ENCODE measurements at places on chromosomes 7 and 10. TPM values are rescaled to one million over a fixed set of nuclear protein-coding genes. Genes with fewer than 3 reads are reported as not detected.

SDK1 gene
- polyA plus RNA-seq = 0.20 TPM

MINDY3 gene
- polyA plus RNA-seq = 2.6 TPM

- DNase-seq = no peak
These were observed 1506.2 kb upstream of the LRRTM3 start for GRCh38 chr10:65419629-65420028.

DNA sequence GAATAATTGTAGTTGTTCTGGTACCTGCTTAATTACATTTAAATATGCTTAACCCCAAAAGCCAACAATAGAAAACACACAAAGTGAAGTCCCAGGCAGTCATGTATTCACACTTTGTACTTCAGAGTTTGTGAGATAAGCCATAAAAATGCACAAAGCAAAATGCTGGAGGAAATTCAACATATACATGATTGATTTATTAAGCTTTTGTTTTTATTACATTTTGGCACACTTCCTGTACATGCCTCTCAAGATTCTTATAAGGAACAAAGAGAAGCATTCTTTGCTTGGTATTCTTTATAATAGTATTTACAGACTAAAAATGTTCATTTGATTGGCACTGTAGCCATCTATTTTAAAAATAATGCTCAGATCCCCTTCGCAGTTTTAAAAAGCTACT, 107.7 kb upstream of the ANK3 start:
- DNase-seq = no peak

METTL2B gene
- polyA plus RNA-seq = 28.7 TPM

DNA sequence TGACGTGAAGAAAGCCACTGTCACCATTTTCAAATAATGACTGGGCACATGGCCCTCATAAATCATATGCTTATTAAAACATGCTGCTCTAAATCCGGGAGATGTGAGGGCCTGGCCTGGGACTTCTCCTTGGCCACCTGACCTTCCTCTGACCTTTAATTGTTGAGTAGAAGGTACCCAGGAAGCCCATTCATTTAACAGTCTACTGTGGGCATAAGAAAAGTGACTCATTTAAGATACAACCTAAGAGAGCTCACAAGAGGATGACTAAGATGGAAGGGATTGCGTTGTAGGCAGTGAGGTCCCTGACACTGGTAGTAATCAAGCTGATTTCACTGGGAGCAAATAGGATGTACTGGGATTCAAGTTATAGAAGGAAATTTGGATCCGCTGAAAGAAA, 203.4 kb upstream of the GPR26 start:
- no peak for DNase-seq

- no peak for DNase-seq
These were observed 170.2 kb upstream of the KLF14 start for GRCh38 chr7:130904031-130904757.

- no peak for DNase-seq
These were observed 213.8 kb downstream of the ZMYND11 start for GRCh38 chr10:349081-349480.

DNA sequence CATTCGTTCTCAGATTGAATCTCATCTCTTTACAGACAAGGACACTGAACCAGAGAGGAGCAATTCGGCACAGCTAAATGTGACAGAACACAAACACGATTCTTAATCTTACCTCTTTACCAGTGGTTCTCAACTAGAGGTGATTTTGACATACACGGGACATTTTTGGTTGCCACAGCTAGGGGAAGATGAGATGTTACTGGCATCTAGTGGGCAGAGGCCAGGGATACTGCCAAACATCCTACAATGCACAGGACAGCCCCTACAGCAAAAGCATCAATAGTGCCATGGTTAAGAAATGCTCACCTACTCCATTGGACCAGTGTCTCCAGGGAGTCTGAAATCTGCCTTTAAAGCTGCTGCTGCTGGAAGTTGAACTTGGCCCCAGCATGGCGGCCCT, 27.3 kb downstream of the PDE1C start:
- no peak for DNase-seq

DNA sequence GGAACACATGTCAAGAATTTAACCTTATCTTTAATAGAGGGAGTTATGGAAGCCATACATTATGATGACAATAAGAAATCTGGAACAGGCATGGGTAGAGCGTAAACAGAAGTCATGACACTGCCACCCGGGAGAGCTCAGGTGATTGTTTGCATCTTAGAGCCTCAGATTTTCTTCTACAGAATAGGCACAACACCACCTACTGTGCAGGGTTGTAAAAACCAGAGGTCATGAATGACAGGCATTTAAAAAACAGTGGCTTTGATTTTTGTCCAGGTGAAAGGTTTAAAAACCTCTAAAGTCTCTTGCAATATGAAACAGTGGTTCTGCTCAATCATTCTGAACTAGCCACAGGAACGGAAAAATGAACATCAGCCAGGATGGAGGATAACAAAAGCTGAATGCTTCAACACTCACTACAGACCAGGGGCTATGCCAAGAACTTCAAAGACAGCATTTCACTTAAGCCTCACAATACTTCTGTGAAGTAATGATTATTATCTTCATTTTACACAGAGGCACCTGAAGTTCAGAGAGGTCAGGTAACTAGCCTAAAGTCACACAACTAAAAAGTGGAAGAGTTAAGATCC, 123.8 kb downstream of the SLC25A13 start:
- DNase-seq = no peak

DNA sequence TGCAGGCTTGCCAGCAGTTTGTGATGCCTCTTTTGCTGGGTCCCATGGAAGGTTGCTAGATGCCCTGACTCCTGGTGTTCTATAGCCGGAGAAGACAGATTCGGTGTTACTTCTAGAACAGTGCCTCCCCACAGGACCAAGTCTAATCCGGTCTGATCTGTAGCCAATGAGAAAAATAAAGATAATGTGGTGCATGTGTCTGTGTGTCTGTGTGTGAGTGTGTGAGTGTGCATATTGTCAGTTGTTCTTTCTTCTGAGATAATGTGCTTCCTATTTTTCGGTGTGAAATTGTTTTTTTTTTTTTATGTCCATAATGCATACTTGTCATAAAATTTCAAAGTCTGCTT, 29.7 kb upstream of the ZNRF2 start:
- DNase-seq = no peak

BRAT1 gene
- 25.4 TPM for polyA plus RNA-seq

PLA2G12B gene
- polyA plus RNA-seq = not detected

Measured in naive thymus-derived CD8-positive, alpha-beta T cell (primary cell).